ENCODE measurements at places on chromosomes 3 and 15. TPM values are rescaled to one million over a fixed set of nuclear protein-coding genes. Genes with fewer than 3 reads are reported as not detected.

DNA sequence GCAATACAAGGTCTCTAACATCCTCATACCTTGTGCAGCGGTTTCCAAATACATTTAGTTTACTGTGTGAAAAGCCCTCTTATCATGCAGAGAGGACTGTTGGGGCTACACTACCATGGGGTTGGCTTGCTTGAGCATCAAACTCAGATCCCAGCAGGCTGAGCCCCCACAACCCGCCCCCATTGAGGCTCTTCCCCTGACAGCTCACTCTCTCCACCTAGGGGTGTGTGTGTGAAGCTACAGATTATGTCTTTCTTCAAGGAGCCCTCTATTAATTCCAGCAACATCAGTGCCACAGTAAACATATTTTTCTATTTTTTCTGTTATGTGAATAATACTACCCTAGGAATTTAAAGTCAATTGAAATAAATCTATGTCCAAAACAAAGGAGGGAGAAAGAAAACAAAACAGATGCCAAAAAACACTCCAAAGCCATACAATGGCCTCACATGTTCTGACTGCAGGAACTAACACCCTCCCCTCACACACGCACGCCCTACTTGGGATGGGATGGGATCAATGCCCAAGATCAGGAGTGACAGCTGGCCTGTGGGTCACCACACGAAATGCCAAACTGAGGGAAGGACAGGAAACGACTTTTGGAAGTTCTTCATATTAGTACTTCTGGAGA lies 14.7 kb downstream of the TM4SF4 start:
- H3K27me3 ChIP-seq = no peaks in the 10 kb centered on the region
- H3K4me1 ChIP-seq = peaks cover 4% of the 10 kb centered on the region
- H3K27ac ChIP-seq = peak overlapping the region; percentile 39
- no peak for DNase-seq
- H3K36me3 ChIP-seq = no peaks in the 10 kb centered on the region

GRCh38 chr3:174784206-174784934 lies 74.8 kb upstream of the NAALADL2 start:
- no peak overlapping the region for H3K27ac ChIP-seq
- DNase-seq = no peak

DNA sequence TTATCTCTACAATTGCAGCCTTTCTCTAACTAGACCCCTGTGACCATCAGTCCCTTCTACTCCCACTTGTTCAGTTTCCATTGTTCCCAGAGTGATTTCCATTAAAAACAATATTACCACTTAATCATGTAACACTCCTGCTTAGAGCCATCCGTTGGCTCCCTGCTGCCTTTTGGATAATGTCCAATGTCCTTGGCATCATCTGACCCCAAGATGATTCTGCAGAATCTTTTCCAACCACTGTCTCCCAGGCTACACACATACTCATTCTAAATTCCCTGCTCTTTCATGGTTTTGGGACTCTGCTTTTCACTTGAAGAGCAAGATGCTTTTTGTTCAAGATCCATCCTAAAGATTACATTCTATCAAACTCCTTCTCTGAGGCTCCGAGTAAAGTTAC lies 7.1 kb downstream of the KCNH8 start:
- no peak overlapping the region for H3K4me3 ChIP-seq
- H3K36me3 ChIP-seq = no peaks in the 10 kb centered on the region
- no peak for DNase-seq
- H3K4me1 ChIP-seq = no peaks in the 10 kb centered on the region
- H3K27me3 ChIP-seq = no peaks in the 10 kb centered on the region

FBXL22 gene
- total RNA-seq = 0.43 TPM

DNA sequence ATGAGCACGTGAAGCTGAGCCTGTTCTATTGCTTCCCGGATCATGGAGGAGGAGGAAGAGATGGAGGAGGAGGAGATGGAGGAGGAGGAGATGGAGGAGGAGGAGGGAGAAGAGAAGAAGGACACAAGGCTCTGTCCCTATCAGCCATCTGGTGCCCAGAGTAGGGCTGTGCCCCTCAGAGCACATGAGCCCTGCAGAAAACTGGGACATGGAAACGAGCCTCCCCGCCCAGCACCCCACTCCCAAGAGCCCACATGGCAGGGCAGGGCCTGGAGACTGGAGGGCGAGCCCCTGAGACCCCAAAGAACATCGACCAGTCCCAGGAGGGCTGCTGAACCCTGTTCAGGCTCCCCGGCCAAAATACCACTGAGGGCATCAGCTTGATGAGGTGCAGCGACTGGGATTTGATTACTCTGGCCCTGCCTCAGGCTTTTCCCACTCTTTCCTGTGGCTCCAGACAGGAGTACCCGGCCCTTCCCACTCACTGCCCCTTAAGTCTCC lies 285.6 kb downstream of the UACA start:
- H3K27ac ChIP-seq = no peak overlapping the region
- peaks cover 16% of the 10 kb centered on the region for H3K4me1 ChIP-seq
- no peaks in the 10 kb centered on the region for H3K36me3 ChIP-seq
- H3K27me3 ChIP-seq = no peaks in the 10 kb centered on the region

GRCh38 chr15:41231422-41232226 lies 556 bp downstream of the CHP1 start:
- H3K4me1 ChIP-seq = peaks cover 23% of the 10 kb centered on the region
- peak overlapping the region; percentile 89 for H3K4me3 ChIP-seq
- no peaks in the 10 kb centered on the region for H3K36me3 ChIP-seq

- DNase-seq = no peak
- H3K27me3 ChIP-seq = no peaks in the 10 kb centered on the region
- no peak overlapping the region for H3K27ac ChIP-seq
- no peak overlapping the region for H3K4me3 ChIP-seq
- H3K36me3 ChIP-seq = no peaks in the 10 kb centered on the region
Observed at GRCh38 chr3:27963519-27963918, 241.4 kb upstream of the EOMES start.

DNA sequence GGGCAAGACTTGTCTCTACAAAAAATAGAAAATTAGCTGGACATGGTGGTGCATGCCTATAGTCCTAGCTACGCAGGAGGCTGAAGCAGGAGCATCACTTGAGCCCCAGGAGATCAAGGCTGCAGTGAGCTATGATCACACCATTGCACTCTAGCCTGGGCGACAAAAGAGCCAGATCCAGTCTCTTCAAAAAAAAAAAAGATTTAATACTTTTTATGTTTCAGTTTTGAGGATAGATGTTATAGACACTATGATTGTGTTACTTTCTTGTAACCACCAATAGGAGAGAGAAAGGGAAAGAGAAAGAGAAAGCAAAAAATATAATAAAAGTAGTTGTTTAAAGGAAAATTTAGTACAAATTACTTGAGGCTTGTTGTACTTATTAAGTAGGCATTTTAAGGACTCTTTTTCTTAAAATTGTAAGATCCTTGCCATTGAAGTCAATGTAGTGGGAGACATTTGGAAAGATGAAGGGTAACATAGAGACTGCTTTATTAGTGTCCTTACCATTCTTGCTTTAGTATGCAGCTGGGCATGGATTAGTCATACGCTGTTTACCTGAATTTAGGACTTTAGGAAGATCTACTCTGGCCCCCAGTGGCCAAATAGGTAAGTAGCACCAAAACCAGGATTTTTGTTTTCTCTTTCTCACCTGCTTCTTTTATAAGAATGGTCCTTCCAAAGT lies 35.1 kb upstream of the ZDHHC23 start:
- no peak for DNase-seq
- no peaks in the 10 kb centered on the region for H3K36me3 ChIP-seq
- H3K27ac ChIP-seq = no peak overlapping the region
- H3K4me3 ChIP-seq = no peak overlapping the region
- H3K4me1 ChIP-seq = no peaks in the 10 kb centered on the region

- H3K27ac ChIP-seq = peak overlapping the region; percentile 71
- no peaks in the 10 kb centered on the region for H3K27me3 ChIP-seq
- peak overlapping the region; percentile 45 for H3K4me3 ChIP-seq
Observed at GRCh38 chr15:60752973-60753720, 274.2 kb upstream of the ICE2 start.

GRCh38 chr15:89593018-89593417 lies 17.7 kb downstream of the TICRR start:
- no peaks in the 10 kb centered on the region for H3K27me3 ChIP-seq
- H3K27ac ChIP-seq = no peak overlapping the region
- no peaks in the 10 kb centered on the region for H3K4me1 ChIP-seq
- DNase-seq = no peak
- no peaks in the 10 kb centered on the region for H3K36me3 ChIP-seq
- H3K4me3 ChIP-seq = no peak overlapping the region

DNA sequence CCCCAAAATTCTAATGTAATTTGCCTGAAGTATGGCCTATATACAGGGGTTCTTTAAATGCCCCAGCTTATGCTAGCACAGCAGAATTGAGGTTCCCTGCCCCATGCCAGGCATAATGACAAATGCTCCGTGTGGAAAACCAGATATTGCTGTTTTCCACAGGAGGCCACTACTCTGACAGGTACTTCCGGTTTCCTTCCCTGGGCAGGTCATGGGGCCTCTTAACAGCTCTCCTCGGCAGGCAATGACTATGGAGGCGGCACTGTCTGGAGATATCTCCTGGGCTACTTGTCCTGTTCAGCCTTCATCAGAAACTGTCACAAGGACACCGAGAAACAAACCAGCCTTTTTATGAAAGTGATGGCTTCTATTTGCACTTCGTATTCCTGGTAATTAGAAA lies 54.8 kb downstream of the SLC7A14 start:
- DNase-seq = no peak
- no peak overlapping the region for H3K4me3 ChIP-seq
- no peaks in the 10 kb centered on the region for H3K36me3 ChIP-seq
- no peak overlapping the region for H3K27ac ChIP-seq

GRCh38 chr15:67462875-67463274 lies 58.1 kb upstream of the C15orf61 start:
- H3K27me3 ChIP-seq = no peaks in the 10 kb centered on the region
- H3K4me1 ChIP-seq = no peaks in the 10 kb centered on the region
- no peaks in the 10 kb centered on the region for H3K36me3 ChIP-seq
- no peak overlapping the region for H3K27ac ChIP-seq

DNA sequence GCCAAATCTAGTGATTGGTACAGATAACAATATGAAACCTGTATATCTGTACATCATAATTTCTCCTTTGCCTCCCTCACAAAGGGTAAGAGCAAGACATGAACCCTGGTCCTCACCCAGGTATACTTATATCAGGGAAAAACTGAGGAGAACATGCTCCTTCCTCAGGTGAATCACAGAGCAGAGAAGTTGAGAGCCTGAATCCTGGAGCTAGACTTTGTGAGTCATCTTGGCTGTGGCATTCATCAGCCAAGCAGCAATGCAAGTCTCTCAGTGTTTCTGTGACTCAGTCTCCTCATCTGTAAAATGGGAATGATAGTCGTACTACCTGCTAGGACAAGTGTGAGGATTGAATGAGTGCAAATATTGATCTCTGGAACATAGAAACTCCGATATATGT lies 165.7 kb upstream of the ADAMTS9 start:
- no peaks in the 10 kb centered on the region for H3K36me3 ChIP-seq
- no peaks in the 10 kb centered on the region for H3K4me1 ChIP-seq
- no peak for DNase-seq
- H3K27me3 ChIP-seq = no peaks in the 10 kb centered on the region
- no peak overlapping the region for H3K27ac ChIP-seq

GPR156 gene
- not detected for total RNA-seq

DNA sequence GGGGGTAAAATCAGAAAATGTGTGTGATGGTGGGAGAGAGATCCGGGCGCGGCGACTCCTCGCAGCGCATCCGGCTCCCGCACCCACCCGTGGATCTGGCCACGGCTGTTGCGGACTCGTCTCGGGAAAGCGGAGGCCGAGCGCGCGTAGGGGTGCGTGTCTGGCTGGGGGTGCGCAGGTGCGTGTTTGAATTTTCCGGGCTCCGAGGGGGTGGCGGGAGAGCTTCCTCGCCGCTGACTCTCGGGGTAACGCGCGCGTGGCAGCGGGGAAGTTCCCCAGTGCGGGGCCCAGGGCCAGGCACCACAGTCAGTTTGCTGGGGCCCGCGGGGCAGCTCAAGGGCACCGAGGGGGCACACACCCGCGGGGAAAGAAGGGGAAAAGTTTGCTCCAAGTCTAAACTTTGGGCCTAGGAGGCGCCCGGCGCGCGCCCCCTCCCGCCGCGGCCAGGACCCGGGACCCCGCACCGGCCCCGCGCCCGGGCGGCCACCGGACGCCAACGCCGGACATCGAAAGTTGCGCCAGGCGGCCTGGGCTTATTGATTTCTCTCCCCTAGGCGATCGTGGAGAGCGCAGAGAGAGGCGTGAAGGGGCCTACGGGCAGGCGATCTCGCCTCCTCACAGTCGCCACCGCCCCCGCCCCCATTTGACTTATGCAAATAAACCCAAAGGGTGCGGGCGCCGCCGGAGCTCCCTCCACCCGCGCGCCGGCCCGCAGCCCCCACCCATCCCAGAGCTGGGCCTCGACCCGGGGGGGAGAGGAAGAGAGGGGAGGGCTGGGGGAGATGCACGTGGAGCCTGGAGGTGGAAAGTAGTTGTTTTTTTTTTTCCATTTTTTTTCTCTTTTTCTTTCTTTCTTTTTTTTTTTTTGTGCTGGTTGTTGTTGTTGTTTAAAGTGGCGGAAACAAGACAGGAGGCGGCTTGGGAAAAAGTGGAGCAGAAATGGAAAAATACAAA lies 639 bp downstream of the FOXP1 start:
- peaks cover 19% of the 10 kb centered on the region for H3K4me1 ChIP-seq
- DNase-seq = peak; percentile 43
- no peaks in the 10 kb centered on the region for H3K27me3 ChIP-seq
- H3K4me3 ChIP-seq = peak overlapping the region; percentile 93

DNA sequence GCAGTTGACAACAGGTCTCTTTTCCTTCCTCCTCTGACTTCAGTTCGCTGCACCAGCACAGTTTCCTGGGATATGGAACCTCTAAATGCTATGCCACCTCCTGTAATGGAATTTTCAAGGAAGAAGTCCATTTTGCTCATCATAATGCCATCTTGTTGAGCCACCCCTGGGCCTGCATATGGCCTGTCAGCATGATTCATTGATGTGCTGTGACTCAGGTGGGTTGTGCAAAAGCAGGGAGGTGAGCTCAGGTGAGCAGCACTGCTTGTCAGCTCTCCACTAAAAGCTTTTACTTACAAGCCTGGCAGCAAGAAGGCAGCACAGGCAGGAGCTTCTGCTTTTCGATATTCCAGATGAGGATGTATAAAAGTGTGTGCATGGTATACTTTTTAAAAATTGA lies 247.1 kb upstream of the LMCD1 start:
- H3K36me3 ChIP-seq = no peaks in the 10 kb centered on the region
- H3K27ac ChIP-seq = no peak overlapping the region
- no peak overlapping the region for H3K4me3 ChIP-seq

All from ascending aorta (tissue), 2 donors.